ENCODE measurements at places on chromosomes 7 and 10.

DNA sequence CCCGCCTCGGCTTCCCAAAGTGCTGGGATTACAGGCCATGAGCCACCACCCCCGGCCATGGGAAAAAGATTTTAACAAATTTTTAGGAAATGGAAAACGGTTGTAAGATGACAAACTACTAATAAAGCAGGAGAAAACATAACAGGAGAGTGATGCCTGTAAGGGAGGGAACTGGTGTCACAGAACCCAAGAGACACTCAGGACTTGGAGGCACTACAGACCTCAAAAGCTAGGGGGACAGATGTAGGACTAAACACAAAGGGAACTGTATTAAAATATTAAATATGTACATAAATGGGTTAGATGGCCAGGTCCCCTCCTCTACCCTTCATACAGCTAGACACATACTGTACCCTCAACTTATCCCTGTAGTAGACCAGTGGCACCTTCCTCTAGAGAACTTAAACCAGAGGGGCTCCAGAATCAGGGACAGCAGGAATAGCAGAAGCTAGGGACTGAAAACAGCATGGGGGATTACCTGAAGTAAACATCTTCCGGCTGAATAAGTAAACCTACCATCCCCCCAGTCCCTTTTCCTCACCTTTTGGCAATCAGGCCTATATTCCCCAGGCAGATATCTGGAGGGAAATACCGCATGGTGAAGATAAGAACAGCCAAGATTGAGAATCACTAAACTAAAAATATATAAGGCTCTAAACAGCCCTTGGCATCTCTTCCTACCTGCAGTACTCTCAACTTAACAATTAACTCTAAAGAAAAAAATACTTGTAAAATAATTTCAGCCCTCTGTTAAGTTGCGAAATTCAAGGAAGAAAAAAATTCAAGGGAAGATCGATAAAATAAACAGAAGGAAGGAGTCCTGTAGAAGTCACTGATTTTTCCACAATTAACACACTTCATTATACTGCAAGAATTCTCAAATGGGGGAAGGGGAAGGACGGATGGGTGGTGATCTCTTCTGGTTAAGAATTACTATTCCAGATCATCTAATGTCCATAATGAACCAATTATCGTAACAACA, 15.5 kb downstream of the TM9SF3 start:
- DNase-seq: no peak

GRCh38 chr10:103254538-103255325, 9.0 kb downstream of the RPEL1 start:
- no peak for DNase-seq

DNA sequence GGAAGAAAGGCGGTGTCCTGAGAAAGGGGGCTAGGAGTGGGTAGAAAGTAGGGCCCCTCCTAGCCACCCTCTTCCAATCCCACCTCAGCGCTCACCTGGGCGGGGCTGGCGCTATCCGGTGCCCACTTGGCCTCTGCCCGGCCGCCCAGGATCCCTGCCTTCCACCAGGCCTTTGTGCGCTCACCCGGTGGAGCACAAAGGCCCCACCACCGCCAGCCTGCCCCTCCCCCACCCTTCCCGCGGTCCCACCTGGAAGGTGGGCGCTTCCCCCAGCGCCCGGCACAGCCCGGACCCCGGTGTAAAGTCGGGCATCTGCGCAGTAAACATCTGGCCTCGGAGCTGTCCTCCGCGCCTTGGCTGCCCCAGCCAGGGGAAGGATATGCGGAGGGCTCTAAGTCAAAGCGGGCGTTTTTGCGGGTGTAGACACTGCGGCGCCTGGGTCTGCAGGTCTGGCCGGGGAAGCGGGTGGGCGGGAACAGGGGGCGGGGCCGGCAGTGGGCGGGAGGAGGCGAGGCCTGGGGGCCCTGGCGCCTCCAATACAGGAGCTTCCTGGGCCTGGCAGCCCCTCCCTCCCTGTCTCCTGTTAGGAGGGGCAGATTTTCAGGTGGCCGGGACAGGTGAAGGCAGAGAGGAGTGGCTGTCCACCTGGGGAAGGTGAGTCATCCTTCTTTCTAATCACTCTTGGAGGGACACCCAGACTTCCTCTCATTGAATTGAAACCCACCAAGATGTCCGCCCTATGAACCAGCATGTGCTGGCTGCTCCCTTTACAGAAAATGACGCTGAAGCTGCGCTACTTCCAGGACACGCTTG, 49.3 kb downstream of the PNLIPRP2 start:
- DNase-seq: no peak

DNA sequence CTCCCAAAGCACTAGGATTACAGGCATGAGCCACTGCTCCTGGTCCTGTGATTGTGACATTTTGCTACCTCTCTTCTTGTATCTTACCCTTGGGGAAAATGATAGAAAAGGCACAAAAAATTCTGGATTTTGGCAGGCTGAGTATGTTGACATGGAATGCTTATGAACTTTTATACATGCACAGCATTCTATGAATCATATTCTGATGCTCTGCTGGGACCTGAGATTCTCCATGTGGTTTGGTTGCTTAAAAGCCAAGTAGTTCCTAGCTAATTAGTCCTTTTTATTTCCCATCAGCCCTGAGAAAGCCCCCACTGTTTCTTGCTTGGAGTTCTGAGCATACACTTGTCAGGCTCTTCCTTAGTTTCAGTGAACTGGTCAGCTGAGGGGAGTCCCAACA, 8.3 kb upstream of the KAZALD1 start:
- DNase-seq: no peak

DNA sequence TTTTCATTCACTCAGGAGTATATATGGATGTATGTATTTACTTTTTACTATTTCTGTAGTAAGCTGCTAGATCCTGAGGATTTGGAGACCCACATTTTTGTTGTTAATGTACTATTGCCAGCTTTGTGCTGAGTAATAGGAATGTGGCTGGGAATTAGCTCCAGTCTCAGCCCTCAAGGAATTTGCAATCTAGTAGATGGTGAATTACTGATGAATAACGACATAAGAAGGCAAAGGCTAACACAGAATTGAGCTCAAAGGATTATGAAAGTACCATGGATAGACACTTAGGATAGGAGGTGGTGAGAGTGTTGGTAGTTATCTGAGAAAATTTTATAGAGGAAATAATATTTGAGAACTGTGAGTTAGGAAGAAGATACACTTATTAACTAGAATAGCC, 19.9 kb downstream of the CASD1 start:
- DNase-seq: no peak

GRCh38 chr10:1034758-1035157, 9.1 kb upstream of the IDI2 start:
- DNase-seq: no peak

DNA sequence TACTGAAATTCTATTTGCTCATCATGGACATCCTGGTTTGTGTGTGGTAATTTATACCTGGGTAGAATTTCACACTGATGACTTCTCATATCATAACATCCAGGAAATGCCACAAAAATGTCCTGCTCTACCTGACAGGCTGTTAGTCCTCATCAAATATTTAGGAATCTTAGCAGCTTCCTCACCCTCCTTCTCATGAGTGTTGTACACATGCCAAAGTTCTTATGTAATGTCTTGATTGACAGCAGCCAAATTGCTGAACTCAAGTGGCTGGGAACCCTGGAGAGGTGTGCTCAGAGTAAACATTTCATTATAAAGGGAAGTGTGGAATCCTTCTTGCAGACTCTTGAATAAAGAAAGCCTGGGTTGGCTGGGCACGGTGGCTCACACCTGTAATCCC, 8.9 kb downstream of the EEPD1 start:
- DNase-seq: peak; percentile 51

- no peak for DNase-seq
These were observed 50.8 kb upstream of the ZMIZ1 start for GRCh38 chr10:79017882-79018520.

DNA sequence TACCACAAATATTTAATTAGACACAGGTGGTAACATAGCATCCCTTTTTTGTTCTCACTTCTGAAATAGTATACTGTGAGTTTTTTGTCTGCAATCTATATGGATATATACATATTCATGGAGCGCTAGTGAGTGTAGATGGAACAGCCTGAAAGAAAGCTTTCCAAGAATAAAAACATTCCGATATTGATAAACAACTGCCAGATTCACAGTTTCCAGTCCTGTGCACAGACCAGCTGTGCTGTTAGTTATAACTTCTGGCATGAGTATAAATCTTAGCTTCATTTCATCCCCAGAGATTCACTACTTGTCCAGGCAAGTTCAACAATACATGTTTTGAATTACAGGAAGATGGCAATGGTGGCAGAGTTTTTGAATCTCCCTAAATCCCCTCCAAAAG, 467.1 kb upstream of the STEAP1 start:
- DNase-seq: no peak

GRCh38 chr7:47078241-47078640, 503.7 kb downstream of the TNS3 start:
- no peak for DNase-seq

DNA sequence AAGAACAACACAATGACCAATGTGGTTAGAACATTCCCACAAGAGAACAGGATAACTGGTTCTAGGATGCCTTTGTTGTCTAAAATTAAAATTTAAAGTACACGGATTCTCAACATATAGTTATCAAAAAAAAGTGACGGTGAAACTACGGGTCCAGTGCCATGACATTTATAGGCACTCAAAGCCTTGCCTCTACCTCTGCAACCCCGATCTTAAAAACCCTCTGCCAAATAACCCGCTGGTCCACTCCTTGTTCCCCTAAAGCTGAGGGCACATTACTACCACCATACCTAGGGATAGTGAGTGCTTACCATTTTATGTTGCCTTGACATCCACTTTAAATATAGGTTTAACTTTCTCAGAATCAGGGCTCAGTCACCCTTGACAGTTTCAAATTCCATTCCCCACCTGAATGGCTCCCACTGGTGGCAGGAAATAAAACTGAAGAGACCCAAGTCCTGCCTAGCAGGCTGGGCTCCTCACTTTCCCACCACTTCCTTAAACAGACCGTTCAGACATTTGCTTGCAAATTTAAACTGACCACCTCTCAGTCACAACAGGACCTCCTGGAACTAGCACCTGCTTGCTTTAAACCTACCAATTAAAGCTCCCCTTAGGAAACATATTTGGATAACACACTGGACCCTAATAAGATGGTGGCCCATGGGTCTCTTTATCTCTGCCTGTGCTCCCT, 169.9 kb upstream of the ASAH2 start:
- DNase-seq: no peak

DNA sequence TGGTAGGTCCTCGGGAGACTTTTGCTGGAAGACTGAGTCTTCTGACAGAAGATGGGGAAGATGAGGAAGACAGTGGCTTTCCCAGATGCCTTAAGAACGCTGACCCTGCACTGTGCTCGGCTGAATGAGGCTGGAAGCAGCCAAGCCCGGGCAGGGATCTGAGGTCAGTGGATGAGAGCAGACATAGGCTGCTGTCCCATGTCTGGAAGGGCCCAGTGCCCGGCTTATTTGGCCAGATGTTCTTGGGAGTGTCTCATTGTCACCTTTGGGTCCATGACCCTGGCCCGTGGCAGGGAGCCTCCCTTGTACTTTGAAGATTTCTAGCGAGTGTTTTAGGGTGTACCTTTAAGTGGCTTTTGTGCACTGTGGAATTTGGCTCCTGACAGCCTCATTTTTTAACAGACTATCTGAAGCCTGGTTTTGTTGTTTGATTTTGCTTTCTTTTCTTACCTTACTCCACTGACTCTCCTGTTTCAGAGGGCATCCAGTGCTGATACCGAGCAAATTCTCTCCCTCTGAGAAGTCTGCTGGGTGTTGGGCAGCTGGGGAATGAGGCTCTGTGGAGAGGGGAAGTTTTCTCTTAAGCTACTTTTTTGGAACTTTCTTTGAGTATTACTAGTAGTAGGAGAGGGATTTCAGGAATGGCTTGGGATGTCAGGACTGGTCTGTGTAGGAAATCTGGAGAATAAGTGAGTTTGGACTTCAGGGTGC, 61.4 kb downstream of the CREB5 start:
- no peak for DNase-seq

DNA sequence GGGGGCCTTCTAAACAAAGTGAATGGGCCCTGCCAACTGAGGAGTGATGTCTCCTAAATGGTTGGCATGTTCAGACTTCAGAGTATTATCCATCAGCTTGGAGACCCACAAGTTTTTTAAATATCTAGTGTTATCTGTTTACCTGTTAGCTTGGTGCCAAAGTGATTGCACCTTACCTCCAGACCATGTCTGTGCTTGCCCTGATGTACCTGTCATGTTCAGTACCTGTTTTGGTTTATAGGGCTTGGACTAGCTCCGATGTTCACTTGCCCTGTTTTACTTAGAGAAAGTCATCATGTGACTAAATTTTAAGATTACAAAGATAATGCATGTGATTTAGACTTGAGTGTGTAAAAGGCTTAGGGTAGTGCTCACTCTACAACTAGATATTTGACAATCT, 67.7 kb downstream of the CNNM2 start:
- no peak for DNase-seq

GRCh38 chr10:95295031-95295755, 4.4 kb upstream of the PDLIM1 start:
- peak; percentile 79 for DNase-seq

DNA sequence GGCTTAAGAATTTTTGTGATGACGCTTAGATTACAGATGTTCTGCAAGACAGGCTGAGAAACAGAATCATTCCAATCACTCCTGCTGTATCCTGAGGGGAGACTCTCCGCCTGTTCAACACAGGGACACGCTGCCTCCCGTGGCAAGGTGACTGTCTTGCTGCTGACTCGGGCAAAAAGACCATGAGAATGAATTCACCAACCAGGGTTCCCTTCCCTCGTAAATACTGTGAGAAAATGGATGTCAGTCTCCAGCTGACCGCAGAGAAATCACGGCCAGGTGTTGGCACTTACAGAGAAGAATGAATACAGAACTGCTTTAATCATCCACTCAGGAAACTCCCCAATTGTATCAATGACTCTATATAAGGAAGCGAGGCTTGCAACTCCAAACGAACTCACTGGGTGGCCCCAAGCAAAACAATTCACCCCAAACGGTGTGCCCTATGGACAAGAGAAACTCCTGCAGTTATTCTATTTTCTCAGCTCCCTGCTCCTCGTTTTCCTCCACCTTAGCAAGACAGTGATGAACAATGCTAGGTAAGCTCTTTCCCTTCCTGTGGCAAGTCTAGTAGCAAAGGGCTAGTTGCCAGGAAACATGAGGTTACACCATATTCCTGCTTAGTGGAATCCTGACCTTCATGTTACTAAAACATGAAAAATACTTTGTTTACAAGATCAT, 22.8 kb downstream of the GNA12 start:
- peak; percentile 81 for DNase-seq

- no peak for DNase-seq
These were observed 11.6 kb upstream of the TMEM72 start for GRCh38 chr10:44899450-44900080.

- DNase-seq: no peak
These were observed 55.6 kb downstream of the OSBPL3 start for GRCh38 chr7:24924375-24924774.

- DNase-seq: no peak
These were observed 52.8 kb downstream of the P4HA1 start for GRCh38 chr10:73043766-73044377.
